NCI-H1092 treated with DMSO at 0.1 percent for 48 hours (cell line): ENCODE measurements at places on chromosomes 2 and 18.

DNA sequence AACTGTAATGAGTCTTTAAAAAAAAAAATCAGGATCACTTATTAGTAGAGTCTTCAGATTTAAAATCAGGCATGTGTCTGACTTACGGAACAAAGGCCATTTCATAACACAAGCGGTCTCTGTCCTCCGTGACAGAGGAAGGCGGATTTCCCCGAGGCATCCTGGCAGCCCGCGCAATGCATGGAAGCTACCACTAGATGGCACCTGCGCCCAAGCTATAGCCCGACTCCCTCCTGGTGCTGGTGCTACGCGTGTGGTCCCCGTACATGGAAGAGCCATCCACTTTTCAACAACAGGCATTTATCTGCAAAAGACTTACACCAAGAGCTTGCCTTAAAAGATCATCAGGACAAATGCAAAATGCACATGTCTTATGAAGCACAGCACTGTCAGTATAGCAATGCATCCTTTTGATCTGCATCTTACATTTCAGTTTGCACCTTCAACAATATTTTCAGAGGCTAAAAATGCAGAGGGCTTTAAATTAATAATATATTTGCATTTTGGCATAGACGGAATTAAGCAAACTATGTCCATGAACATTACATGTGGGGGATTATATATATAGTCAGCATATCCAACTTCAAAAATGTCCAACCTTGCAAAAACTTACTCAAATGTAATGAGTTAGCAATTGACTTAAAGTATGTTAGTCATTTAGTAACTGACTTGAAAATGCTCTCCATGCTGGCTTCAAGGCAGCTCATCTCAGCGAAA is 96.0 kb downstream of the ZNF516 start:
- DNase-seq, result peak; percentile 85

GRCh38 chr2:38665854-38666555 is at the start of gene GALM:
GALM (plus strand) TSS chr2:38666114; CDS start chr2:38666162, 48 bp downstream.
- DNase-seq, result no peak

DNA sequence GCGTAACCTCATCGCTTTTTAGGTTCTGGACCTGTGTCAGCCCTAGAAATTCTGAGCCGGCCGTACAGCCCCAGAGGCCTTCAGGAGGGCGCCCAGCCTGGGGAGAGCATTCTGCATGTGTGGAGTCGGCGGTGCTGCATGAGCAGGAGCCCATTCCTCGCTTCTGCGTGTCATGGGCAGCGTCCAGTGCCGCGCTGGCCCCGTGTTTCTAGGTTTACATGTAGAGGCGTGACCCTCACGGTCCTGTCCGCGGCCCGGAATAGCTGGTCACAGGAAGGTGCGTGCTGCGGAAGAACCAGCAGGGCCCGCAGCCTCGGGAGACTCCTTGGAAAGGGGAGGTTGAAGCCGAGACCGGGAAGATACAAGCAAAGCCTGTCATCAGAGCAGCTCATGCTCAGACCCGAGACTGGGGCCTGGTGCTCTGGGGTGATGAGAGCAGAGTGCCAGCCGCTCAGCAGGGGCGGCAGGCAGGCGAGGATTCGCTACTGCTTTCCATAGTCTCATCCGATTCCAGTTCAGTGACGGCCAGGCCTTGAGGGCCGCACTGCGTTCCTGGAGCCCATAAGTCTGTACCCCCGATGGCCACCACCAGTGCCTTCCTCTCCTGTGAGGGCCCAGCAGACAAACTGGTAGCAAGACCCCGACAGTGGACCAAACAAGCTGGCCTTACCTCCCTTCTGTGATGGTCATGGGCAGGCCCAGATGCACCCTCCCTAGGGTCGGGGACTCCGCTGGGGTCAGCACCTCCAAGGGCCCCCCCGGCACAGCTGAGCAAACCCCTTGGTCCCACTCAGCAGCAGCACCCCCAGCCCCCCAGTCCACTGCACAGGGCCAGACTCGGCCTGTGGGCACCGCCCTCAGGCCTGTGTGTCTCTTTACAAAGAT is 15.6 kb upstream of the NFATC1 start:
- no peak for DNase-seq

GRCh38 chr2:112699984-112700667 is 20.7 kb upstream of the NT5DC4 start:
- no peak for DNase-seq

- no peak for DNase-seq
Measured at GRCh38 chr2:24073816-24074215, 2.3 kb downstream of the SF3B6 start.

DNA sequence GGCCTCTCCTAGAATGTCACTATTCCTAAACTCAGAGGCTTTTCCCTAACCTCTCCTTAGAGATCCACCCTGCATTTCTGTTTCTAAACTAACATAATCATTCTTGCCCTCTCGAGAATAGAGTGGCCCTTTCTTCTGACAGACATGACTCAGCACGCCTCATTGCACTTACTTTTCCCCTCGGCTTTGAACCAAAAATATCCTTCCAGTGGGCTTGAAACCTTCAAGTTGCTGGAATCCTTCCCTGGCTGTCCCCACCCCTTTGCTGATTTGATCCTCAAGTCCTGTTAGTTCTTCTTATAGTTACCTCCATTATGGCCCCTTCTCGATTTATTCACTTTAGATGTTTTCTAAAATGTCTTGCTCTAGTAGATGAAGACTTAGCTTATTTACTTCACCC is 158.0 kb downstream of the LTBP1 start:
- DNase-seq, result no peak

- no peak for DNase-seq
Measured at GRCh38 chr2:37916512-37917082, 8.5 kb upstream of the RMDN2 start.

DNA sequence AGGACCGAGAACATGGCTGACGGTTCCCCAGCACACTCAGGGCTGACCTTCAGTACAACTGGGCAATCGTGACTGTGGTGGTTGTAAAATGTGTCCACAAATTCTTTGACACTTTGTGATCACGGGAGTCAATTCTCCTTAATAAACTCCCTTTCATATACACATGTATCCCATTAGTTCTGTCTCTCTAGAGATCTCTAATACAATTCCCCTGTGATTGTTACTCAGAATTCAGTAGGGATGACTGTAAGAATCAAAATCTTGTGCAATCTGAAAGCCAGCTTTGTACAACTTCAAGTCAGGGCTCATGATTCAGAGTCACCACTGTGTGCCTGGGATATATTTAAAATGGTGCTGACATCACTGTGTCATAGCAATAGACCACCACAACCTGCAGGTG is 89.5 kb upstream of the LMAN1 start:
- no peak for DNase-seq

- no peak for DNase-seq
Measured at GRCh38 chr2:219782737-219783348, 155.4 kb downstream of the SLC4A3 start.

DNA sequence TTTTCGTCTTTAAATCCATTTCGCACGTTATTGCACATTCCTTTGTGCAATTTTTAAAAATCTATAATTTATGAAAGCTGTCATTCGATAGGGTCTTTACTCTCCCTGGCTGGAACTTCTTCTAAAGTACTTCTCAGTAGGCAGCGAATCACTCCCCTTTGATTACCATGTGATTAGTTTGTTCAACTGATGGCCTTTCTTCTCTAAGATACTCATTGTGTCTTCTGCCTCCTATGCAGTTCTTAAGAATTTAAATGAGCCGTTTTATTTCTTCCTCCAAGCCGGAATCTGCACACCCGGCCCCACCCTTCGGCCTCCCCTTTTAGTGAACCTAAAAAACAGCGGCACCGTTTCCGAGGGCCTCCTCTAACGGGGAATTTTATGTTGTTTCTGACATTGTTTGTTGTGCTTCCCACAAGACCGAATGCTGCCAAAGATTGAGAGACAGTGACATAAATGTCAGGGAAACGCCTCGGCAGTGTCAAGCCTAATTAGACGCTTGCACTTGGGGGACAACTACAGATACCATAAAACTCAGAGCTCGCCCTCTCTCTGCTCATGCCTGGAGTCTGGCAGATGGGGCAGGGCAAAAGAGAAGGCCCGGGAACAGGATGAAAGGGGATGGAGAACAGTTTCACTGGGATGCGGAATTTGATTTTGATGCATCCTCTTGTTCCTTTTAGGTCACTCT is 255.3 kb downstream of the BCL11A start:
- no peak for DNase-seq

- no peak for DNase-seq
Measured at GRCh38 chr2:222944971-222945740, 84.3 kb downstream of the ACSL3 start.

DNA sequence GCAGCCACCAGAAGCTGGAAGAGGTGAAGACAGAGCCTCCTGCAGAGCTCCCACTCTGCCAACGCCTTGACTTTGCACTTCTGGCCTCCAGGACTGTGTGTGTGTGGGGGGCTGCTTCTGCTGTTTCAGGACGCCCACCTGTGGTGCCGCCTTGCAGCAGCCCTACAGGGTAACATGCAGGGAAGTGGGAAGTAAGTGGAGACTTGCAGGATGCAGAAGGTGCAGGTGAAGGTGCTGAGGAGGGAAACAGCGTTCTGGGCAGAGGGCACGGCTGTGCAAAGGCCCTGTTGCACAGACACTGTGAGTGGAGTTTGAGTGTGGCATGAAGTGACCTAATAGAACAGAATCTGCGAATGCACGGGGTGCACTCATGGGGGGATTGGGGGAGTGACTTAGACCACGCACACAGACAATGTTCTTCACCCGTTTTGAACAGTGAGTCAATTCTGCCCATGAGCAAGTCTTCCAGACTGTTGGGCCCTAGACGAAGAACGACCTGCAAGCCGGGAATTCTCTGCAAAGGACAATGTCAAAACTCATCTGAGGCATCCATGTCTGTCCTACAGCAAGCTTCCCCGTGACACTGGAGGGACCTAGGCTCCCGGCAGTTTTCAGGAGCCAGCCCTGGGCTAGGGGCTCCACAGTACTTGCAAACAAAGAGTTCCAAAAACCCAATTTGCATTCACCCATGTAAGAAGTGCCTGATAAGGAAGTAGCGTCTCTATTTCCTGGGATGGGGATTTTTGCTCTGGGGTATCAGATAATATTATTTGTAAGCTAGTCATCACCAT is 19.0 kb downstream of the MBP start:
- no peak for DNase-seq
